ENCODE measurements at places on chromosomes 7 and 10.

- DNase-seq, result no peak
Observed at GRCh38 chr7:130875265-130875741, 141.3 kb upstream of the KLF14 start.

GRCh38 chr10:95650232-95650631 is 6.3 kb downstream of the ALDH18A1 start:
- no peak for DNase-seq

GRCh38 chr7:31855530-31855929 is 168.5 kb downstream of the PPP1R17 start:
- no peak for DNase-seq

DNA sequence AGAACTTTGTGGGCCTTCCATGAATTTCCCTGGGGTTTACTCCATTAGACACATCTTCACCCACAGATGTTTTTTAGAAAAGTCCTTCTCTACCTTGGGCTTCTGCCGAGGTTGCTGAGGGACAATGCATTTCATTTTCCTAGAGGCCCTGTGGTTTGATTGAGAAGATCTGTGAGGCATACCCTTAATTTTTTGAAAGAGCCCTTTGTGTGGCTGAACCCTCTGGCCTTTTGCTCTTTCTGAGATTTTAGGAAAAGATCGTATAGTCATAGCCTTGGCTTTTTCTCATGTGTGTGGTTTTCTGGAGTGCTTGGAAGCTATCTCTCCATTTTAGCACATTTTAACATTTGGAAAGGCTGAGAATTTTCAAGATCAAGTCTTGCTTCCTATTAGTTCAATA is 119.8 kb upstream of the LYZL1 start:
- no peak for DNase-seq

GRCh38 chr7:78769481-78770101 is 683.9 kb downstream of the MAGI2 start:
- DNase-seq, result no peak
